Activated naive CD8-positive, alpha-beta T cell treated with anti-CD3 and anti-CD28 coated beads, Interleukin-2, amount 10 ng/mL, durations not matched to agents 7 days and 5 days (primary cell): ENCODE measurements at places on chromosomes 6 and 20. TPM values are rescaled to one million over a fixed set of nuclear protein-coding genes. Genes with fewer than 3 reads are reported as not detected.

SPAG4 gene
- 3.8 TPM for total RNA-seq

LY6G6F gene
- not detected for total RNA-seq

DNA sequence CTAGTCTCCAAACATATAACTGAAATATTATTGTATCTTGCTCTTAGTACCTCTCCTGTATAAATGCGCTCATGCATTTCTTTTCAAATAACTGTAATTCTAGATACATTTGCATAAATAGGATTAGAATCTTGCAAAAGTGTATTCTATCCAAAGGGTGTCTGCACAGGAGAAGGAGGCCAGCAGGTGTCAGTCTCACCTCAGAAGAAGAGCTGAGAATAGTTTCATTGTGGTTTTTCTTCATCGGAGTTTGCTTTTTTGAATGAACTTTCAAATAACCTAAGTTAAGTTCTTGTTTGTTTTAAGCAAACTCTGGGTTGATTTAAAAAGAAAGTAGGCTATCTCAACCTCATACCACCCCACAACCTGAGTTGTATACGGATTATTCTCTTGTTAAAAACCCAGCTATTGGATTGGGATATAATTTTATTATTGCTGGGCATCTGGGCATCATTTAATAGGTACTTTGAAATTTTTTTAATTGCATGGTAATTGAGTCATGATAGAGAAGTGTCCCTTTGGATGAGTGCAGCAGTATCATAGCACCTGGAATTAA is 125.0 kb upstream of the MLIP start:
- peaks cover 4% of the 10 kb centered on the region for H3K27me3 ChIP-seq
- no peak overlapping the region for H3K4me3 ChIP-seq
- H3K36me3 ChIP-seq, result no peaks in the 10 kb centered on the region
- no peaks in the 10 kb centered on the region for H3K4me1 ChIP-seq
- no peak overlapping the region for H3K27ac ChIP-seq

DNA sequence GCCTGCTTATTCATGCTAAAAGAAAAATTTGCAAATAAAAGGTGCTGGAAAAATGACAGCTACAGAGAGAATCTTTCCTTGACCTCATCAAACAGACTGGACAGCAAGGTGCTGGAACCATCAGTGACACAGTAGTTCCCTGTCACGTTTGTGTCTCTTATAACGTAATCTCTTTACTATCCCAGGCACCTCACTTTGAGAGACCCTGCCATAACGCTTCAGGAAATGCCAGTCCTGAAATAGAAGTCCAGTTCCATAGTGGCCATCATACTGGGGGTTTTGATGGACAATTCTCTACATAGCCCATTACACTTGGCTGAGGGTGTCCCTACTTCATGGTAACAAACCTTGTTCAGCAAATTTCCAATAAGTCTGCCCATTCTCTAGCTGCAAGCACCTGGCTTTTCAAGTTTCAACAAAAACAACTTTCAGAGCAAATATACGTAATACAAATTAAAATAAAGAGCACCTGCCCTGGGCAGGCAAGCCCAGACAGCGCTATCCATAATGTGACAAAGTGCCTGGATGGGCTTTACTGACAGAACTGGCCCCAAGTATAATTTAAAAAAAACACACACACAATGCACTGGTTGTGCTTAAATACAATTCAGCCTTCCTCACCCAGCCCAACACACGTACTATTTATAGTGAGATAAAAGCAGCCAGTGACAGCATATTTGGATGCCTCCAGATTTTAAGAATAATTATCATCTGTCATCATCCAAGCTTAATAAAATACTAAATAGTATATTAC is 38.7 kb downstream of the CNKSR3 start:
- DNase-seq, result no peak
- no peaks in the 10 kb centered on the region for H3K4me1 ChIP-seq
- H3K36me3 ChIP-seq, result no peaks in the 10 kb centered on the region
- no peak overlapping the region for H3K27ac ChIP-seq

- no peak overlapping the region for H3K4me3 ChIP-seq
- H3K4me1 ChIP-seq, result no peaks in the 10 kb centered on the region
- H3K27me3 ChIP-seq, result no peaks in the 10 kb centered on the region
- no peaks in the 10 kb centered on the region for H3K36me3 ChIP-seq
- H3K27ac ChIP-seq, result no peak overlapping the region
These were observed 268.8 kb downstream of the GRIK2 start for GRCh38 chr6:101662111-101662897.

C4A gene
- total RNA-seq, result 3.4 TPM

DNA sequence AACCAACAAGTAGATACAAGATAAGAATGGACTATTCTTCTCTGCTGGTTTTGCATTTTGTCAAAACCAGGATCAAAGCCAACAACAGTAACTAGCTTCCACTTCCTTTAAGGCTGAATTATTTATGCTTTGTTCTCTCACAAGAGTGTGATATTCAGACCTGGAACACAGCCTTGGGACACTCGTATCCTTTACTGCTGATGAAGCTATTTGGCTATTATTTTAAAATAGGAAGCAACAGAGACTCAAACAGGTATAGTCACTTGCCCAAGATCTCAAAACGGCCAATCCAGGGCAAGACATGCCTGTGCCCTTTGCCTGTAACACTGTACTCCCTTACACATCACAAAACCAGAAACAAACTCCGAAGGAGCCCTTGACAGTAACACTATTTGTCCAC is 19.9 kb downstream of the SPTLC3 start:
- H3K36me3 ChIP-seq, result no peaks in the 10 kb centered on the region
- no peak for DNase-seq
- no peak overlapping the region for H3K4me3 ChIP-seq
- no peaks in the 10 kb centered on the region for H3K4me1 ChIP-seq
- H3K27ac ChIP-seq, result no peak overlapping the region

SLC13A3 gene
- 0.30 TPM for total RNA-seq

DNA sequence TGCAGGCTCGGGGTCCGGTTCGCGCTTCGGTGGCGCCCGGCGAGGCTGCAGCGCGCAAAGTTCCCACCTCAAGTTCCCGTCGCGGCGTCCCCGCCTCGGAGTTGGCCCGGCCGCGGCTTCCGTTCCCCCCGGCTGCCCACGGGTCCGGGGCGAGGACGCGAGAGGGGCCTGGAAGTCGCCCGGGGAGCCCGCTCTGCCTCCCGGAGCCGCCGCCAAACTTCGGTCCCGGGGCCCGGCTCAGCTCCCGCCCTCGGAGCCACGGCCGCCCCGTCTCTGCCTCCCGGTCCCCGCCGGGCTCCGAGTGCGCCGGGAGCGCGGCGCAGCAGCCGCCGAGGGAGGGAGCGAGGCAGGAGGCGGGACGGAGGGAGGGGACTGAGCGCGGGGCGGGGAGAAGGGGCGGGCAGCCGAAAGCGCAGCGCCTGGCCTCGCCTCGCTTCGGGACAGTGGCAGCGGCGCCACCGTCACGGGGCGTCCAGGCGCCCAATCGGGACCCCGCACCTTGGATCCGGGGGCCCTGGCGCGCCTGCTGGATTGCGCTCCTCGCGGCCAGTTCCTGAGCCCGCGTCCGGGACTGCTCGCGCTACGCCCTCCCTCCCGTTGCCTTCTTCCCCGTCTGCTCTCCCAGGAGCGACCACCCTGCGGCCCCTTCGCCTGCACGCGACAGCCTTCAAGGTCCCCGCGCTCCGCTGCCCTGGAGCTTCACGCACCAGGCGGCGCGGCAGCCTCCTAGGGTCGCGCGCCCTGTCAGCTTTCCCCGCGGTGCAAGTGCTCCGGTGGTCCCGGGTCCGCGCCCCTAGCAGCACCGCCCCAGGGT is at the start of gene KCNG1:
KCNG1 (minus strand) TSS at position 305 of the 814 bp plus-strand sequence. CDS start 12,769 bp downstream, outside the sequence.
- H3K27me3 ChIP-seq, result peaks cover 71% of the 10 kb centered on the region
- H3K36me3 ChIP-seq, result no peaks in the 10 kb centered on the region
- peak within 1 kb of the TSS; percentile 60 for H3K4me3 ChIP-seq
- no peak within 1 kb of the TSS for H3K27ac ChIP-seq
- peak; percentile 68 for DNase-seq
- H3K4me1 ChIP-seq, result peaks cover 6% of the 10 kb centered on the region

DNA sequence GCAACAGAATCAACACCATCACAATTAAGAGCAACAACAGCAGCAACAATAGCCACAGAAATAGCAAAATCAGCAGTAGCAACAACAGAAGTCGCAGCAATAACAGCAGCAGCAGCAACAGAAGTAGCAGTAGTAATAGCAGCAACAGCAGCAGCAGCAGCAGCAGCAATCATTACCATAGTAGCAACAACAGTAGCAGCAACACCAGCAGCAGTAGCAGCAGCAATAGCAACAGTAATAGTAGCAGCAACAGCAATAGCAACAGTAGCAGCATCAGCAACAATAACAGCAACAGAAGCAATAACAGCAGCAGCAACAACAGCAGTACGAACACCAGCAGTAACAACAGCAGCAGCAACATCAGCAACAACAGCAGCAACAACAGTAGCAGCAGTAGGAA is 39.8 kb downstream of the SLC22A2 start:
- H3K4me3 ChIP-seq, result no peak overlapping the region
- DNase-seq, result no peak
- no peaks in the 10 kb centered on the region for H3K36me3 ChIP-seq
- peaks cover 5% of the 10 kb centered on the region for H3K27me3 ChIP-seq

GABRR2 gene
- 0.75 TPM for total RNA-seq

HMGCLL1 gene
- not detected for total RNA-seq

GRCh38 chr6:88361754-88362153 is 195.6 kb upstream of the CNR1 start:
- H3K27ac ChIP-seq, result no peak overlapping the region
- H3K4me1 ChIP-seq, result no peaks in the 10 kb centered on the region
- H3K4me3 ChIP-seq, result no peak overlapping the region
- H3K27me3 ChIP-seq, result no peaks in the 10 kb centered on the region
- no peak for DNase-seq

MARCKS gene
- 2.2 TPM for total RNA-seq

GRCh38 chr20:46169245-46170171 is 51.4 kb downstream of the CD40 start:
- DNase-seq, result no peak
- no peak overlapping the region for H3K4me3 ChIP-seq
- peaks cover 34% of the 10 kb centered on the region for H3K27me3 ChIP-seq
- no peaks in the 10 kb centered on the region for H3K36me3 ChIP-seq

TAF11 gene
- total RNA-seq, result 31.0 TPM

C4B gene
- total RNA-seq, result 5.7 TPM

ADGRF5 gene
- total RNA-seq, result not detected

- no peak for DNase-seq
- peak overlapping the region; percentile 26 for H3K27ac ChIP-seq
- peaks cover 65% of the 10 kb centered on the region for H3K4me1 ChIP-seq
- no peak overlapping the region for H3K4me3 ChIP-seq
These were observed 29.2 kb downstream of the SYNJ2 start for GRCh38 chr6:158010591-158011477.

GRCh38 chr6:25007269-25007699 is 71.5 kb upstream of the RIPOR2 start:
- H3K27ac ChIP-seq, result peak overlapping the region; percentile 100
- peak overlapping the region; percentile 85 for H3K4me3 ChIP-seq
- H3K4me1 ChIP-seq, result peaks cover 61% of the 10 kb centered on the region
- no peaks in the 10 kb centered on the region for H3K27me3 ChIP-seq
- no peak for DNase-seq

DNA sequence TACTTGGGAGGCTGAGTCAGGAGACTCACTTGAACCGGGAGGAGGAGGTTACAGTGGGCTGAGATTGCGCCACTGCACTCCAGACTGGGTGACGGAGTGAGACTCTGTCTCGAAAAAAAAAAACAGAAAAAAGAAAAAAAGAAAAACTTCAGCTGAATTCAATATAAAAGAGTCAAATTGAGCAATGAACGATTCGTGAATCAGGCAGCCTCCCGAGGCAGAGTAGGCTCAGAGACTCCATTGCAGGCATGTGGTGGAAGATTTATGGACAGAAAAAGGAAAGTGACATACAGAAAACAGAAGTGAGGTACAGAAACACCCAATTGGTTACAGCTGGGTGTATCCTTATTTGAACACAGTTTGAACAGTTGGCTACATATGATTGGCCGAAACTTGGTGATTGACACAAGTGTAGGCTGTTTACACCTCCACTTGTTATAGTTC is 56.3 kb downstream of the HLA-DPB1 start:
- H3K27me3 ChIP-seq, result peaks cover 27% of the 10 kb centered on the region
- H3K27ac ChIP-seq, result no peak overlapping the region
- no peaks in the 10 kb centered on the region for H3K36me3 ChIP-seq
- H3K4me1 ChIP-seq, result peaks cover 5% of the 10 kb centered on the region
- no peak for DNase-seq

GRCh38 chr6:80789912-80790570 is 683.6 kb downstream of the BCKDHB start:
- no peaks in the 10 kb centered on the region for H3K27me3 ChIP-seq
- no peaks in the 10 kb centered on the region for H3K36me3 ChIP-seq
- H3K4me1 ChIP-seq, result no peaks in the 10 kb centered on the region
- no peak overlapping the region for H3K27ac ChIP-seq

GRCh38 chr6:41268478-41268877 is 18.0 kb downstream of the TREM1 start:
- H3K4me1 ChIP-seq, result peaks cover 8% of the 10 kb centered on the region
- no peak overlapping the region for H3K4me3 ChIP-seq
- peaks cover 3% of the 10 kb centered on the region for H3K27me3 ChIP-seq
- no peak overlapping the region for H3K27ac ChIP-seq
- H3K36me3 ChIP-seq, result peaks cover 8% of the 10 kb centered on the region

- no peak overlapping the region for H3K4me3 ChIP-seq
- DNase-seq, result no peak
- no peaks in the 10 kb centered on the region for H3K27me3 ChIP-seq
- peaks cover 14% of the 10 kb centered on the region for H3K36me3 ChIP-seq
These were observed 146.2 kb downstream of the MMS22L start for GRCh38 chr6:97136626-97137358.

- no peaks in the 10 kb centered on the region for H3K27me3 ChIP-seq
- H3K4me1 ChIP-seq, result no peaks in the 10 kb centered on the region
- DNase-seq, result no peak
- peaks cover 16% of the 10 kb centered on the region for H3K36me3 ChIP-seq
These were observed 9.7 kb upstream of the NPEPL1 start for GRCh38 chr20:58682656-58683531.

GRCh38 chr6:163940705-163941623 is 526.4 kb downstream of the QKI start:
- H3K36me3 ChIP-seq, result no peaks in the 10 kb centered on the region
- no peak overlapping the region for H3K4me3 ChIP-seq
- peaks cover 32% of the 10 kb centered on the region for H3K27me3 ChIP-seq
- no peak for DNase-seq
- H3K27ac ChIP-seq, result no peak overlapping the region

GRCh38 chr6:43929511-43929910 is 159.5 kb downstream of the VEGFA start:
- peaks cover 8% of the 10 kb centered on the region for H3K4me1 ChIP-seq
- H3K36me3 ChIP-seq, result no peaks in the 10 kb centered on the region
- no peak overlapping the region for H3K27ac ChIP-seq
- no peak overlapping the region for H3K4me3 ChIP-seq
- DNase-seq, result no peak
- peaks cover 5% of the 10 kb centered on the region for H3K27me3 ChIP-seq

ZBTB12 gene
- total RNA-seq, result 1.4 TPM

- H3K4me1 ChIP-seq, result no peaks in the 10 kb centered on the region
- no peak overlapping the region for H3K27ac ChIP-seq
- DNase-seq, result no peak
- no peaks in the 10 kb centered on the region for H3K36me3 ChIP-seq
- H3K27me3 ChIP-seq, result peaks cover 4% of the 10 kb centered on the region
These were observed 124.1 kb upstream of the DST start for GRCh38 chr6:56766806-56767178.

DNA sequence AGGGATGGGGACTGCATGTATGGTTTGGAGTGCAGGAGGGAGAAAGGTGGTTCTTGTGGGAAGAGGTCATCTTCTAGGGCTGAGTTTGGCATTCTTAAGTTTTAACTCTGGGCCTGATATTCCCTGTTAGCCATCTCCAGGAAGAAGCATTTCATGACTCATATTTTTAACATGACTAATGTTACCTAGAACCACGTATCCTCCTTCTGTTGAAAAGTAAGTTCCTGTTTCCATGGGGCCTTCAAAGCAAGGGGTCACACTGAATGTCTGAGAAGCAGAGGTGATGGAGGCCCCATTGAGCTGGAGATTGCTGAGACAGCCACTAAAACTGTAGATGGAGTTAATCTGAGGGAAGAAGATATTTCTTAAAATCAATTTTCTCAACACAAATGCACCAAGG is 30.2 kb downstream of the FAM229B start:
- DNase-seq, result no peak
- no peaks in the 10 kb centered on the region for H3K36me3 ChIP-seq
